HepG2 (cell line): ENCODE measurements at places on chromosomes 5 and 9. TPM values are rescaled to one million over a fixed set of nuclear protein-coding genes. Genes with fewer than 3 reads are reported as not detected.

ERBIN gene
- 41.7 and 54.8 TPM in 2 replicates for total RNA-seq

LCN12 gene
- total RNA-seq, result 1.2 and 3.4 TPM in 2 replicates

HAVCR2 gene
- total RNA-seq, result 0.07 TPM in 1 of 2 replicates, not detected in the other

DNA sequence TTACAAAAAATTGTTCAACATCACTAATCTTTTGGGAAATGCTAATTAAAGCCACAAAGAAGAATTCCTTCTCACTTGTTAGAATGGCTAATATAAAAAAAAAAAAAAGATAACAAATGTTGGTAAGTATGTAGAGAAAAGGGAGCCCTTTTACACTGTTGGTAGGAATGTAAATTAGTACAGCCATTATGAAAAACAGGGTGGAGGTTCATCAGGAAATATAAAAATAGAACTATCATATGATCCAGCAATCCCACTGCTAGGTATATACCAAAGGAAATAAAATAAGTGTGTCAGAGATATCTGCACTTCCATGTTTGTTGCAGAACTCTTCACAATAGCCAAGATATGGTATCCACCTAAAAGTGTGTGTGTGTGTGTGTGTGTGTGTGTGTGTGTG, 83.5 kb upstream of the RGMB start:
- DNase-seq, result no peak

DNA sequence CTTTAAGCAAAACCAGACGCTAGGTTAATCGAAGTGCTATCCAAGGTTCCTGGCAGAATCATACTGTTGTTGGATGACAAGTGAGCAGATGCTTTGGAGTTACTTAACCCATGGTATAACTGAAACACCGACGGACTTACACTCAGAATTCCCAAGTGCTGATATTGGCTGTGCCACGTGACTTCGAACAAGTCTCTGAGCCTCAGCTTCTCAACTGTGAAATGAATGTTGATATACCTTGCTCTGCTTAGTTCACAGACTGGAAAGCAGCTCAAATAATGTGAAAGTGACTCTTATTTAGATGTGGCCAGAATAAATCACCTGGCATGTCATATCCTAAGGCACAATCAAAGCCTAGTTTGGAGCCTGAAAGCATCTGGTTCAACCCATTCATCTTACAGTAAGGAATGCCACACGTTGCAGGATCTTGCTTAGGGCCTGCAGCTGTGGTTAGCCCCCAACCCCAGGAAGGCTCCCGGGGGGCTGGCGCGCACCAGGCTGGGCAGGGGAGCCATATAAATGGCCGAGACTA, 759 bp downstream of the GEMIN5 start:
- no peak for DNase-seq

GRCh38 chr5:32331217-32331934, 18.6 kb upstream of the MTMR12 start:
- peak; percentile 91 for DNase-seq

- DNase-seq, result no peak
These were observed 179.8 kb downstream of the CNTNAP3 start for GRCh38 chr9:39108145-39108544.

DNA sequence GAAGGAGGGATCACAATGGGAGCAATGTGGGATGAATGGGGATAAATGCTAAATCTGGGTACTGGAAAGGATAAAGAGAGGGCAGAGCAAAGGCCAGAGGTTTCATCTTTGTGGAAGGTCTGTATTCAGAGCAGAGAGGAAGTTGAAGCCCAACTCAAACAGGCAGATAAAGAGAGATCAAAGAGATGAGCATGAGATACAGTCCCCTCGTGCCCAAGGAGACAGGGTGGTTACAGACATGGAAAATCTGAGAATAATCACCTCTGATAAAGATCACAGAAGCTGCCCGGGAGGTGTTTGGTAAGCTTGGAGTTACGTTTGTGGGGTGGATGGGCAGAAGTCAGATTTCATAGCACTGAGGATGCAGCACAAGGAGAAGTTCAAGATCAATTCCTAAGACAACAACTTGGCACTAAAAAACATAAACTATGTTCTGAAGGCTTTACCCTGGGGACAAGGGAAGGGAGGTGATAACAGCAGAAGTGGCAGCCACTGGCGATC, 459 bp upstream of the ERAP2 start:
- peak; percentile 73 for DNase-seq

DNA sequence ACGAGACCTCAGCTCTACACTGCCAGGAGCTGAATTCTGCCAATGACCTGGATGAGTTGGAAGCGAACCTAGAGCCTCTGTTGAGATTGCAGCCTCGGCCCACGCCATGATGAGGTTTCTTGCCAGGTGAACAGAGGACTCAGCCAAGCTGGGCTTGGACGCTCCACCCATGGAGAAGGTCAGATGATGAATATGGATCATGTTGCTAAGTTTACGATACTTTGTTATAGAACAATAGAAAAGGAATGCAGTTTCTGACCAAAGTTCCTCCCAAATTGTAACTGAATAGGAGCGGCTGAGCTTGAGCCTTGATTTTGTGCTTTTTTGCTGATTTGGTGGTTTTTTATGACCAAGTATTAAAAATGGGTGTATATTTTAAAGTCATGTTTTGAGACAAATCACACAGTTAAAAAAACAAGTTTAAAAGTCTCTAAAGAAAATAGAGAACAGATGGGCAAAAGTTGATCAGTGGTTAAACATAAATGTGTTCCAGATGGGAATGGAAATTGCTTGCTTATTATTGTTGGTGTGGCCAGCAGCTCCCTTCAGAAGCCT, 32.9 kb downstream of the ROPN1L start:
- no peak for DNase-seq

- DNase-seq, result no peak
These were observed 17.5 kb downstream of the SPOCK1 start for GRCh38 chr5:137481596-137481995.

- DNase-seq, result no peak
These were observed 7.2 kb downstream of the SPATA31E1 start for GRCh38 chr9:87889882-87890252.

GRCh38 chr5:60943624-60944023, 1.2 kb downstream of the ERCC8 start:
- no peak for DNase-seq

- no peak for DNase-seq
These were observed 75.3 kb upstream of the TBCA start for GRCh38 chr5:77851176-77852067.

DNA sequence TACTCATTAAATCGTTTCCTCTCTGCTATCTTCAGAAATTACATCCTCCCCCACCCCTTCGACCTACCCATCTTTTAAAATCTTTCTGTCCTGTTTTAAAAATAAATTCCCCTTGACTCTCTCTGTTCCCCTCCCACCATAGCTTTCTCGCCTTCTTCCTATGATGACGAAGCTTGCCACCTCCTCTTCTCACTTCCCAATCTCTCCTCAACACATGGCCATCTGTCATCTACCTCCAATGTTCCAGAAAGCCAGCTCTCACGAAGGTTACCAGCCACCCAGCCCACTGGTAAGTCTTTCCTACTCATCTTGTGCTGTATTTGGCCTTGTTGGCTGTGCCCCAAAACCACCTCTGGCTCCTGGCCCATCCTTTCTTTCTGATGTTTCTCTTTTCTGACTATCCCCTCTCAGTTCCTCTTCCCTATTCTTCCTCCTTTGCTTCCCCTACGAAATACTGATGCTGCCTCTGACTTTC, 346.3 kb downstream of the ENC1 start:
- no peak for DNase-seq
